ENCODE measurements at places on chromosomes 3 and 15.

DNA sequence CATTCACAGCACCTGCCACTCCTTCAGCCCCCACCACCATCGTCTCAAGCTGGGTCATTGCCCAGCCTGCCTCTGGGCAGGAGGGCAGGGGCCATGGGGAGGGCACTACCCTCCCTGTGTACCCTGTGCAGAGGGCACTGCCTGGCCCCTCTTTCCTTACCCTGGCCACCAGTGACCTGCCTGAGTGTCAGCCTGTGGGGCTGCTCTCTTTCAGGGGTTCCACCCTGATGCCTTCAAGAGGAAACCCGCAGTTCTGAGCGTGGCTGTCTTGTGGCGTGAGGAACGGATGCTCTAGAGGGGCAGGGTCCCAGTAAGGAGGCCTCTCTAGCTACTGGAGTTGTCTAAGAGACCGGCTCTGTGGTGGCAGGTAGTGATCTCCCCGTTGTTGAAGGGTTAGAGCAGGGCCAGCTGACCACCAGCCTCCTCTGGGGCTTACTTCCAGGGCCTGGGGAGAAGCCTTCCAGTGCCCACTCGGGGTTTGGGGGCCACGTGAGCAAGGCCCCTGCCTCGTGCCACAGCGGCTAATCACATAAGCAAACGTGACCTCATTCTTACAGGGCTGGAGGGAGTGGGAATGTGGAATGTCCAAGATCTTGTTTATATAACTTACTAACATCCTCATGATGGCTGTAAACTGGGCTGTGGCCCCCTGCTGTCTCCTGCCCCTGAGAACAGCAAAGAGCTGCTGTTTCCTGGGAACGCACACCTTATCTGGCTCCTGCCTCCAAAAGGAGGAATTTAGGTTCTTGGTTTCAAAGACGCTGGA is 31.4 kb upstream of the SEC13 start:
- DNase-seq, result no peak

DNA sequence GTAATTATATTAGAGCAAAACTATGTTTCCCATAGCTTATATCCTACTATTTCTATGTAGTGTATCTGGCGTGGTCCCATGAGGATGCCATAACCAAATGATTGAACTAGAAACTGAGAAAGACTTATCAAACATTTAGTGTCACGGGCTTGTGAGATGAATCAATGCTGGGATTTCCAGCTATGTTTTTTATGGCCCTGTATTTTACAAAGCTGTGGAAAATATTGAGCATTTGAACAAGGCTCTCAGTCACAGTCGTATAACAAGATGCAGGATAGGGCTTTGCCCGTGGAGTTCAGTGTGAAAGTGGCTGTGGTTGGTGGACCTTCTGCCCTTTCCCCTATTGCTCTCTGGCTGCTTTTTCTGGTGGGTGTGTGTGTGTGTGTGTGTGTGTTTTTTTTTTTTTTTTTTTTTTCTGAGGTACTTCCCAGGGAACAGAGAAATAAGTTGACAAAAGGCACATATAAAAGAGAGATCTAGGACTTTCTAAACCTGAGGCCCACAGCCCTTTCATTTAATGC is 60.7 kb downstream of the CACNA1D start:
- DNase-seq, result no peak

- DNase-seq, result no peak
These were observed 108.5 kb downstream of the RSL24D1 start for GRCh38 chr15:55088207-55088606.

DNA sequence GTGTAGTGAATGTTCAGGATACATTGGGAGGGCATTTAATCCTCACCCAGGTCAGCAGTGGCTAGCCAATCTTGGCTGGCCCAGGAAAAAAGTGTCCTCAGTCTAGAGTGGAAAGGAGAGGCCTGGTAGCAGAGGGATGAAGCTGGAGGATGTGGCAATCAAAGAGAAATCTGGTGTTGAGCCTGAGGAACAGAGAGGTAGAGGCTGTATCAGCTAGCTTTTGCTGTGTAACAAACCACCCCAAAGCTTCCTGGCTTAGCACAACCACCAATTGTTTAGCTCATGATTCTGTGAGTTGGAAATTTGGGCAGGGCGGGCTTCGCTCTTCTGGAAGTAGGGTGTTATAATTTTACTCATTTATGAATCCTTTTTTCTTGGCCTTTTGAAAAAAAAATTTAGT is 49.8 kb upstream of the PRR23E start:
- no peak for DNase-seq

- DNase-seq, result no peak
These were observed 436.5 kb downstream of the CNTN4 start for GRCh38 chr3:2535206-2535605.

- DNase-seq, result peak; percentile 26
These were observed 130.5 kb upstream of the EIF1B start for GRCh38 chr3:40179016-40179415.

DNA sequence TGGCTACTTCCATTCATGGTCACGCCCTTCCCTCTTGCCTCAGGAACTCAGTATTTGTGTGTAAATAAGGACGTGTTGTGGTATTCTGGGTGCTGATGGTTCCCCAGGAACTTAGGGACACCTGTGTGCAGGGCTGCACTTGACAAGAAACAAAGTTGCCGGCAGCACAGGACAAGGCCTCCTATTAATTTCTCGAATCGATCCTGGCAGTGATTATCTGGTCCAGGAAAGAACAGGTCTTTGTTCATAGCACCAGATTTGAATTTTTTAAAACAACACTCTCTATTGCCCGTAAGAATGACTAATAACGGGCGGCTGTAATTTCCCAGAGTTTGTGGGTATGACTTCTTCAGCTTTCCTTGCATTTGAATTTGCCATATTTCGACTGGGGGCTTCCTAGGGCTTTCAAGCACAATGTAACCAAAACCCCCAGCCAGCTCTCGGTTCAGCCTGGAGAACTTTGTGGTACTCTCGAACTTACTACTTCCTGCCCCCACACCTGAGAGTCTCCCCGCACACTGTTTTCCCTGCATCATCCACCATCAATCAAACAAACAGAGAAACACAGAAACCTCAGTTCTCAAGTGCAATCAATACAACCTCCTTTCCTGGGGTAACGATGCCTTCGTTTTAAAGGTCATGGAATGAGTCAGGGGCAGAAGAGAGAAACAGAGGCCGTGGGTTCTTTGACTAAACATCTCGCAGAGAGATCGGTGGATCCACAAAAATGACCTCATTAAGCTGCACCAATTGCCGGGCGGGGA is 241.7 kb upstream of the ICE2 start:
- DNase-seq, result no peak

DNA sequence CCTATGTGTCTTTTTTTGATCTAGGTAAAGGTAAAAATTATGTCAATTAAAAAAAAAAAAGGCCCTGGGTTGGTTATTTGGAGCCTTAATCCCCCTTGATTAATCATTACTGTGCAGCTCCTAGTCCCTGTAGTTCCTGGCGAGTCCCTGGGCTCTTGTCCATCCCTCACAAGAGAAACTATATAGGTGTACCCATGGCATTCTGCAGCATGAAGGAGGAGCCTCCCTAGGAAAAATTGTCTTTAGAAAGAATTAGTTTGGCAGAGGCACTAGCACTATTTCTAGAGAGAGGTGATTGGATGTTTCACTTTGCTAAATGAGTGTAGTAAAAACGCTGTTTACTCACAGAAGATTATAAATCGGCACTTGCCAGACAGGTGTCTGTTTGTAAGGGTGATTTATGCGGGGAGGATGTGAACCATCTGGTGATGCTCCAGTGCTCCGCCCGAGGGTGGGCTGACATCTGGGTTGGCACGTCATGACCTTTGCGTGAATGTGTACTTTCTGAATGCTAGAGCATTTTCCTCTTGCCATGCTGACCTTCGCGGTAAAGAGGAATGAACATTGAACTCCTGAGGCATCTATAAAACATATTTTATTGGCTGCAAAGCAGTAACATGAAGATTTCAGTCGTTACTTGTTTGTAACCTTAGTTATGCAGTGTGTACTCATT is 12.6 kb downstream of the PLCL2 start:
- DNase-seq, result peak; percentile 9

DNA sequence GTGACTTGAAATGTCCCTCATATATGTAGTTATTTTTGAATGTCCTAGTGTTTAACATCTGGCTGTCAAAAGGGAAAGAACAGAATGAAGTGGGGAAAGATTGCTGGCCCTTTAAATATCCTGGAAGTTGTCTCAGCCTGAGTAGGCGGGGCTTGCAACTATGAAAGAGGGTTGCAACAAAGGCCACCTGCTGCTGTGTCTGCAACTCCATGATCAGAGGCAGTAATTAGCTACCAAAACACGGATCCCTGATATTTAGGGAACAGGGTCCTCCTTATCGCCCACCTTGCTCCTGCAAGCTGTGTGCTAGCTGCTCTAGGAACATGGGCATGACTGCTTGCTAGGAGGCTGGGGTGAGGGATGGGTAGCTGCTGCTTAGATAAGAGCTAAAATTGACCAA is 100.2 kb upstream of the CFAP20DC start:
- no peak for DNase-seq

GRCh38 chr15:92273723-92274122 is 120.0 kb upstream of the ST8SIA2 start:
- no peak for DNase-seq

DNA sequence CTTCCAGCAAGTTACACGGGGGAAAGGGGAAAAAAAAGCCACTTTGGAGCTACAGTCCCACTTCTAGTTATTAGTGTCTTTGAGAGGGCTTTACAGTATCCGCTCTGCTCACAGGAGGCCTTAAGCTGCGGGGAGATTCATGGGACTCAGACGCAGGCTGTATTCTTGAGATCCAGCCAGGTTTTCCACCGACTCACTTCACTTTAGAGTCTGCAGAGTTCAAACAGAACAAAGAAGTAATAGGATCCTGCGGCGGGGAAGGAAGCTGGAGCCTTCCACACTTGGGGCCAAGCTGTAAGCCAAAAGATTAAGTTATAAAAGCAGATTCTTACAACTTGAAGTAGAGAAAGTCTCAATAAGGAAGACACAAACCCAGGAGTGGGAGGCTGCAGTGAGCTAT is 60.2 kb upstream of the FAM174B start:
- DNase-seq, result no peak

- no peak for DNase-seq
These were observed 8.7 kb upstream of the PLA2G4F start for GRCh38 chr15:42165106-42165505.

GRCh38 chr15:72078887-72079286 is 39.1 kb downstream of the MYO9A start:
- DNase-seq, result no peak

GRCh38 chr3:102400766-102401165 is 34.0 kb upstream of the ZPLD1 start:
- DNase-seq, result no peak

DNA sequence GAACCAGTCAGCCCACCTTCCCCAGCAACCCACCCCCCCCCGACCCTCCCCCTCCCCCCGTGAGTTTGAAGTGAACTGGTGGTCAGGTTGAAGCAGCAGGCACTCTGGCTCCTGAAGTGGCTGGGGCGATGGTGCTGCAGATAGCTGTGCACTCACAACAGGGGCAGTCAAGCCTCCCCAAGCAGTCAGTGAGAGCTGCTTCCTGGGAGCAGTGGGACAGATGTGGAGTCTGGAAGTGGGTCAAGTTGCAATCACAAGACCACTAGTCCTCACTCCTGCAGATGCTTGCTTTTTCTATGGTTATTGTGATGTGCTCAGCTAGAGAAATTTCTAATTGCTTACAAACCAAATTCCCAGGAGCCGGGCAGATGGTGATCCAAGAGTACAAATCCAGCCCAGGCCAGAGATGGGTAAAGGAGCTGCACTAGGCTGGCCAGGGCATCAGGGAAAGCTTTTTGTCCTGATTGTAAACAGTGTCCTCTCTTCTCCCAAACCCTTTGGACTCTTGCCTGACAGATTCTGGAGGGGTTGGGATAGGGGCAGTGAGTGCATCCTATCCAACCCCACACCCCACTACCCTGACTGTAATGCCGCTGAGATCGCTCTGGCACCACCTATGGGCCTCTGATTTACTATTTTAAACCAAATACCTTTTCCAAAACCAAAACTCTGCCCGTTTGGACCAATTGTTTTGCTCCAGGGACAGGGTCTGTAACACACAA is 9.8 kb upstream of the CLPX start:
- DNase-seq, result no peak

- DNase-seq, result no peak
These were observed 381.2 kb upstream of the TBL1XR1 start for GRCh38 chr3:177578488-177578887.

GRCh38 chr3:138455801-138456716 is 21.6 kb downstream of the ESYT3 start:
- DNase-seq, result no peak

GRCh38 chr15:29590701-29591100 is 231.6 kb downstream of the TJP1 start:
- no peak for DNase-seq

DNA sequence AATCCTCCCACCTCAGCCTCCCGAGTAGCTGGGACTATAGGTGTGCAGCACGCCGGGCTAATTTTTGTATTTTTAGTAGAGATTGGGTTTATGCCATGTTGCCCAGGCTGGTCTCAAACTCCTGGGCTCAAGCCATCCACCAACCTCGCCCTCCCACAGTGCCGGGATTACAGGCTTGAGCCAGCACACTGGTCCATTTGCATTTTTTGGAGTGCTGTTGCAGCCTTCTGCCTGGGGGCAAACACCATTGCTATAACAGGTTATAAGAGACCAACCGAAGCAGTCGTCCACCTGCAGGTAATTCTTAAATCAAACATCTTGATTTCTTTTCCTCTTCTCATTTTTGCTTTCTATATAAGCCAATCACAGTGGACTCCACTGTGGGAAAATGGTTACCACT is 27.7 kb downstream of the ACKR4 start:
- no peak for DNase-seq

DNA sequence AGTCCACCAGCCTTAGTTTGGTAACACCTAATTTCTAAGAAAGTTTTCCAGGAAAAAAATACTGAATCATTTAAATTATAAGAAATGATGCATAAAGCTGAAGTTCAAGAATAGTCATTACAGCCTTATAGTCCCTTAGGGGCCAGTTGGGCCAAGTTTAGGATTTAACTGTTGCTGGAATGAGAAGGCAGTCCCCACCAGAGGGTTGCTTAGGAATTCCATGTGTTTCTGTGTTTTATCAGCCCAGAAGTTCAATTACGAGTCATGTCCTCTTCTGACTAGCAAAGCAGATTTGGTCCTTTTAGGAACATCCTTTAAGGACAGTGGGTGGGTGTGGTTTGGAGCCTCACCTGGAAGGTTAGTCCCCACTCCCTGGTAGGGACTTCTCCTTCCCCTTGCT is 57.0 kb upstream of the NR2E3 start:
- DNase-seq, result no peak

Data from NCI-H748 treated with DMSO at 0.1 percent for 48 hours (cell line).